ENCODE measurements at places on chromosomes 11 and 22. TPM values are rescaled to one million over a fixed set of nuclear protein-coding genes. Genes with fewer than 3 reads are reported as not detected.

HEPHL1 gene
- total RNA-seq = not detected

MMP13 gene
- not detected for total RNA-seq

APLNR gene
- 1.3 TPM for total RNA-seq

SLC7A4 gene
- total RNA-seq = 1.3 TPM

NCF4 gene
- total RNA-seq = 6.0 TPM

MMP1 gene
- total RNA-seq = not detected

OR8D4 gene
- 13.2 TPM for total RNA-seq

CHADL gene
- total RNA-seq = 1.8 TPM

GTSE1 gene
- total RNA-seq = 0.26 TPM

CDC42BPG gene
- total RNA-seq = 18.9 TPM

RTN4RL2 gene
- 3.4 TPM for total RNA-seq

OR5A1 gene
- not detected for total RNA-seq

FBLN1 gene
- 119 TPM for total RNA-seq

MUC5B gene
- 4.6 TPM for total RNA-seq

PIK3C2A gene
- total RNA-seq = 40.0 TPM

LARGE2 gene
- 12.2 TPM for total RNA-seq

NXPE2 gene
- not detected for total RNA-seq

OSBP gene
- 28.5 TPM for total RNA-seq

TSG101 gene
- 36.8 TPM for total RNA-seq

TRMT112 gene
- total RNA-seq = 170 TPM

CD44 gene
- total RNA-seq = 433 TPM

MPZL3 gene
- 8.0 TPM for total RNA-seq

FAR1 gene
- 43.2 TPM for total RNA-seq

FGF4 gene
- not detected for total RNA-seq

Measured in body of pancreas (tissue), 4 donors.